ENCODE measurements at places on chromosomes 4 and X. TPM values are rescaled to one million over a fixed set of nuclear protein-coding genes. Genes with fewer than 3 reads are reported as not detected.

DNA sequence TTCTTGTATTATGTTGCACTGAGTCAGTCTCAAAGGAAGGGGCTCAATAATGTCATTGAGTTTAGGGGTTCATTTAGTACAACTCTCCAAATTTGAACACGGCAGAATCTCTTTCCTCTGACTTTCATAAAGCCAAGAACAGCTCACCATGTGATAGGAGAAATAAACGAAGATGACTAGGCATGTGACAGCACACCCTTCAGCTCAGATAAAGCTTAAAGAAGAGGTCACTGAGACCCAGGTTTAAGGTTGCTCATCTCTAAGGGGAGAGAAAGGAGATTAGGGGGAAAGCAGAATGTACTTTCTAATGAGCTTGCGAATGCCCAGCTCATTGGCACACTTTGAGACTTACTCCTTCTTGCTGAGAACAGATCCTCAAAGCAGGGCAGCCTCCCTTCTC is 89.0 kb downstream of the PLAC1 start:
- DNase-seq: no peak

DNA sequence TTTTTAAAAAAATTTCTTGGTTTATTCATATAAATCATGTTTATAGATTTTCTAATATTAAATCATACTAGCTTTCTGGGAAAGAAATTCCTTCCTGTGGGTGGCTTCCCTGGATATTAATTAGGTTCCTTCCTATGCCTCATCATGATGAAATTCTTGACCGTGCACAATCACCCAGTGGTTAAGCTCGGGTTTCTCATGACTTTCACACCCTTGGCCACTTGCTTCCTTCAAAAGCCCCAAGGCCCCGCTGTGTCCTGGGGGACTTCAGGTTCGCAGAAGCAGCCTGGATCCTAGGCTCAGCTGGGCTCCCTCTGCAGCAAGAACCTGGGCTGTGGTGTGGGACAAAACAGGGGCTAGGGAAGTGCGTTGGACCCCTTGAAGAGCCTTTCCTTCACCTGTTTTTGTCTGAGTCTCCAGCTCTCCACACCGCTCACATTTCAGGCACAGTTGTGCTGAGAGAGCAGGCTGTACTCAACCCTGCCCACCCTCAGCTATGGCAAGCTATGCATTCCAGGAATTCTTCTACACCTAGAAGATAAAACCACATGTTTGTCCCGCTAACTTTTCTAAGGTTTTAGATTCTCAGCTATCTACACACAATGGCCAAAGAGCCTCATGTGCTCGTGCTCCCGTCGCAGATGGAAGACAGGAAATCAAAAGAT is 48.9 kb upstream of the TMSB15B start:
- DNase-seq: no peak

GRCh38 chr4:159111416-159111815 is 8.5 kb downstream of the RAPGEF2 start:
- no peak for DNase-seq

GRCh38 chr4:104490096-104490769 is 4.5 kb downstream of the CXXC4 start:
- DNase-seq: peak; percentile 49

DNA sequence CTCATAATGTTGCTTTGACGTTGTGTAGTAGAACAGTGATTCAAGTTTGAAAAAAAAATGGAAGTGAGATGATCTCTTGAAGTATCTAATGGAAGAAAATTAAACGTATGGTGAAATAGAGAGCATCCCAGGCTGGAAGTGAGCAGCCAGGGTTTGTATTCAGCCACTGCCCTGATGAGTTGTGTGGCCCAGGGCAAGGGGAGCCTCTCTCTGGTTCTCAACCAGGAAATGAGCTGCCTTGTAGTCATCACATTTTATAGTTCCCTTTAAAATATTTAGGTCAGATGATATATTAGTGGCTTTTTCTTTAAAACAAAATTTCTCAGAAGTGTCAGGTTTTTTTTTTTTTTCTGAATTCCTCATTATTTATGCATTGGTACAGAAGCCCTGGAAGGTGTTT is 150.3 kb downstream of the GPAT3 start:
- no peak for DNase-seq

GRCh38 chrX:5672099-5672498 is 556.6 kb downstream of the NLGN4X start:
- DNase-seq: no peak

DNA sequence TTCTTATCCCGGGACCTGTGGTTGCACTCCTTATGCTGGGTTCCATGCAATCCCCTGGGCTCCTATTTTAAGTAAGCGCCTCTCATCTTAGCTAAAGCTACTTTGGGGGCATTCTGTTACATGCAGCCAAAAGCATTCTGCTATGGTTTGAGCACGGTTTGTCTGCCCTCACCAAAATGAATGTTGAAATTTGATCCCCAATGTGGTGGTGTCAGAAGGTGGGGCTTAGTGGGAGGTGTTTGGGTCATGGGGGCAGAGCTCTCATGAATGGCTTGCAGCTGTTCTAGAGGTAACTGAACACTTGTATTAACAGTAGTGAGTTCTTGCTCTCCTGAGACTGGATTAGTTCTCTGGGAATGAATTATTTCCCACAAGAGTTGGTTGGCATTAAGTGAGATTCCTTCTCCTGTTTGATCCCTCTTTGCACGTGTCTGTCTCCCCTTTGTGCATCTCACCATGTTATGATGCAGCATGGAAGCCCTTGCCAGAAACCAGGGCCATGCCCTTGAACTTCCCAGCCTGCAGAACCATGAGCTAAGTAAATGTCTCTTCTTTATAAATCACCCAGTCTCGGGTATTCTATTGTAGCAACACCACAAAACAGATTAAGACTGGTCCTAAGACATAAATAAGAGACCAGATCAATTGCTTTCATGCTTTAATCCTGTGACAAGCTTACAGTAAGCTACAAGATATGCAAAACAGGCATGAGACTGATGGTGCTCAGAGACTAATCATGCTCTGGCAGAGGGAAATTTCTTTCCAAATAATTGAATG is 141.8 kb downstream of the TSPAN5 start:
- no peak for DNase-seq

The TRPC5OS gene
- not detected for total RNA-seq

DNA sequence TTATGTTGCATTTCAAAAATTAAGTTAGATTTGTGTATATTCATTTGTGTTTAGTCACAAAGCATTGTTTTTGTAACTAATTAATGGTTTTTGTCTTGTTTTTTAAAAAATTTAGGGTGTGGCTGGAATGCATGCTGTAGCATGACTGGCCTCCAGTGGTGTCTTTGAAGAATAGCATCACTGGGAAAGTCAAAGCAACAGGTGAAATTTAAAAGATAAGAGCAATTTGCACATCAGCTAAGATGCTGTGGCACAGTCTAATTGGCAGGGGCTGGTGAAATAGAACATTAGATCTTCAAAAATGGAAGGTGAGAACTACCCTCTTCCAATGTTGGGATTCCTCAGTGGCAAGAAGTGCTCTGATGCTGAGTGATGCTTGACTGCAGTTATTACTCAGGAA is 45.3 kb downstream of the ANK2 start:
- no peak for DNase-seq

The SPACA5 gene
- total RNA-seq: not detected

DNA sequence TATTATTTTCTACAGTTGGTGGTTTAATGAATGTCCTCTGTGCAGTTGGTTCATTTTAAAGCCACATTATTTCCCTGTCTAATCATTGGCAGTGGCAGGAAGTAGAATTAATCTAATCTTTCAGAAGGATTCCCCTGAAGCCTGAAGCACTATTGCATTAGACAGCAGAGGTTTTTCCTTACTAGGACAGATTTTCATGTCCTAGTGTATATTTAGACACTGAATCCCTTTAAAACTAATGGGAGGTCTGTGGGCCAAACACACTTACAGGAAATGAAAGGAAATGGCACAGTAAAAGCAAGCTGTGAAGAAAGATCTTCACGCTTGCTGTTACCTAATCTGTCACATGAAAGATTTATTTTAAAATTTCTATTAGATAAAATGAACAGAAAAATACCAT is 165.2 kb downstream of the SLC39A8 start:
- no peak for DNase-seq

DNA sequence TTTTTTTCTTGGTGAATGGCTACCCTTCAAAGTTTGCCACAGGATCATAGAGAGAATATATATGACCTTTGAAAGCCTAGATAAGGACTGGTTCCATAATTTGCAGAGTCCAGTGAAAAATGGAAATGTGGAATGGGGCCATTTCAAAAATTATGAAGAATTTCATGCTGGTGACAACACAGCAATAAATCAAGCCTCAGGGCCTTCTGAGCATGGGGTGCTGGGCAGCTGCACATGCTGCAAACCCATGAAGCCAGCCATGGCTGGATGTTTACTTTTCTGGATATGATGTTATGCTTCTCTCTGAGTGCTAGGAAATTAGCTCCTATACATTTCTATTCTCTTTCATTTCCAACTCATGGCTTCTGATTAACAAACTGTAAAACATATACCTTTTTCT is 16.0 kb upstream of the PLA2G12A start:
- DNase-seq: no peak

The VBP1 gene
- 33.9 TPM for total RNA-seq

- DNase-seq: no peak
These were observed 466.4 kb downstream of the MAGEE1 start for GRCh38 chrX:76893930-76894329.

DNA sequence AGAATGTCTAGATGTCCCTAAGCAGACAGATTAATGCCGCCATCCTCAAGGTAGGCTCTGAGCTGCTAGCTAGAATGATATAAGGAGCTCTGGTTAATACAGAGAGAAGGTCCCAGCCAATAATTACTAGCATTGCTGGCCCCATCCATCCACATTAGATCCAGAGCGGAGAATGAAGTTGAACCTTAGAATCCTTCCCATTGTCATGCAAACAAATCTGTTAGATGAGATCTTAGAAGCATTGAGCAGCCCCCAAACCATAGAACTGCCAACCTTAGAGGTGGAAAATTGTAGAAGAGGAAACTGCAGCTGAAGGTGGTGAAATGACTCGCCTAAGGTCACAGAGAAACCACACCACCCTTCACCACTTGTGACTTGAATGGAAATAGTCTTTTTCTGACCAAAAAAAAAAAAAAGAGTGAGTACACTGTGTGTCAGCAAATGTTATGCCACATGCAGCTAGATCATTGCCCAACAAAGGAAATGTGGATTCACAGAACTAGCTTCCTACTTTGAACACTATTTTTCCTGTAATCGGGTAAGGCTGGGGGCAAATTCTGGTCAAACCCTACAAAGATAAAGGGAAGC is 162.1 kb downstream of the SMIM20 start:
- no peak for DNase-seq
